ENCODE measurements at places on chromosomes 5 and 9. TPM values are rescaled to one million over a fixed set of nuclear protein-coding genes. Genes with fewer than 3 reads are reported as not detected.

DNA sequence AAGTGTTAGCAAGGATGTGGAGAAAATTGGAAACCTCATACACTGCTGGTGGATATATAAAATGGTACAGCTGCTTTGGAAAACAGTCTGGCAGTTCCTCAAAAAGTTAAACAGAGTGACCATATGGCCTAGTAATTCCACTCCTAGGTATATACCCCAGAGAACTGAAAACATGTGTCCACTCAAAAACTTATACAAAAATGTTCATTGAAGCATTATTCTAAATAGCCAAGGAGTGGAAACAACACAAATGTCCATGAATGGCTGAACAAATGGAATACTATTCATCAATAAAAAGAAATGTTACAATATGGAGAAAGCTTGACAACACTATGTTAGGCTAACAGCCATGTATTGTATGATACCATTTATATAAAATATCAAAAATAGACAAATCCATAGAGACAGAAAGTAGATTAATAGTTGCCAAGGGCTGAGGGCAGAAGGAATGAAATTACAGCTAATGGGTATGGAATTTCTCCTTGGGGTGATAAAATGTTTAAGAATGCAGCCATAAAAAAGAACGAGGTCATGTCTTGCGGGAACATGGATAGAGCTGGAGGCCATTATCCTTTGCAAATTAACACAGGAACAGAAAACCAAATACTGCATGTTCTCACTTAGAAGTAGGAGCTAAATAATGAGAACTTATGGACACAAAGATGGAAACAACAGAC, 33.6 kb upstream of the FBP1 start:
- DNase-seq: no peak

DNA sequence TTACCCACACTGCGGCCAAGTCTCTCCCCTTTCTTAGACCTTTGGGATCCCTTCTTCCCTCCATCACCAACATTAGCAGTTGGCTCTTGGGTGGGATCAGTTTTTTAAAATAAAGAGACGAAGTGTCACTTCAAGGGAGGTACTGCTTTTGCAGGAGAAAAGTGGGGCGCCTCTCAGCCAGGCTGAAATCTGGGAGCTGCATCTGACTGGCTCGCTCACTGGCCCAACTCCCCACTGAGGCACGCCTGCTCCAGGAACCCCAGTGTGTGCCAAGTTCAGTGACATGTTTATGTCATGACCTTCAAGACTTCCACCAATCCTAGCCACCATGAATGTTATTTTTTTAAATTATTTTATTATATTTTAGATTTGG, 130.5 kb downstream of the MVB12B start:
- no peak for DNase-seq

GRCh38 chr5:137632716-137633115, 103.2 kb downstream of the KLHL3 start:
- no peak for DNase-seq

DNA sequence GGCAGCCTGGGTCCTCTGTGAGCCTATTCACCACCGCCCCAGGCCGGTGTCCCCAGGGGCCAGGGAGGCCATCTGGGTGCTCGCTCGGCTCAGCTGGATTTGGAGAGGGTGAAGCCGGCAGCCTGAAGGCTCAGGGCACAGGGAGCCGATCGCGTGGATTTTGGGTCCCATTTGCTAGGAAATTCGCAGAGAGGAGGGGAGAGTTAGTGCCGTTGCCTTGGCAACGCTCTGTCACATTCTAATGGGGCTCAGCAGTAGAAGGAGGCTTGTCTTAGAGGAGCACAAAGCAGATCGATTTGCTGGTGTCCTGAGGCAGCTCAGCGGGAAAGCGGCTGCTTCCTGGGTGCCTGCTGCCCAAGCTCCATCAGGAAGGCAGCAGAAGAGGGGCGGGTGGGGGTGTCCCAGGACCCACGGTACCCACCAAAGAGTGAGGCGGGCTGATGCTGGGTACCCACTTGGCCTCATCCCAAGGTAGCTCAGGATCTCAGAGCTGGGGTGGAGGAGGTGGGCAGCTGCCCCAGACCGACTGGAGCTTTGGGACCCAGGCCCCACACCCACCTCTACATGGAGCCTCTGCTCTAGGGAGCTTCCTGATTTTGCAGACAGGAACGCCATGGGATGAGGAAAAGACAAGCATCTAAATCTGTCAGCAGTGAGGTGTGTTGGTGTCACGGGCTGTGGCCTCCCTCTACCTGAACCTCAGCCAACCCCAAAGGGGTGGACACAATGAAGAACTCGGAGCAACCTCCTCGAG, 17.1 kb upstream of the OLFM1 start:
- no peak for DNase-seq

AQP3 gene
- 4.2 TPM for total RNA-seq

SPATA31A5 gene
- not detected for total RNA-seq
